Left kidney (tissue), 8 donors: ENCODE measurements at places on chromosomes 2 and 18. TPM values are rescaled to one million over a fixed set of nuclear protein-coding genes. Genes with fewer than 3 reads are reported as not detected.

The TMEM247 gene
- polyA plus RNA-seq: not detected

DNA sequence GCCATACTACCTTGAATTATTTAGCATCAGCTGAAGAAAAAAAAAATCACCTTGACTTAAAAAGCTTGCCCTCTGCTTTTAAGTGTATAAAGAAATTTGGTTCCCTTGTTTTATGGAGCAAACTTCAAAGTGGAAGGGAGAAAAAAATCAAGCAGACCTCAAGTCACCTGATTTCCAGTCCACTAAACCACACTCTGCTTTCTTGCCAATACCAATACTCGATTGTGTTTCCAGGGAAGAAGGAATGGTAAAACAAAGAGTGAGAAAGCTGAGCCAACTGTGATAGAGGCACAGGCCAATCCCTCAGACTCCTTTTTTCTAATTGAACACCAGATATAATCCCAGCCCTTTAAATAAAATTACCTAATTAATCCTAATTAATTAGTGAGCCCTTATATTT is 587.3 kb downstream of the ARHGAP15 start:
- DNase-seq: no peak

DNA sequence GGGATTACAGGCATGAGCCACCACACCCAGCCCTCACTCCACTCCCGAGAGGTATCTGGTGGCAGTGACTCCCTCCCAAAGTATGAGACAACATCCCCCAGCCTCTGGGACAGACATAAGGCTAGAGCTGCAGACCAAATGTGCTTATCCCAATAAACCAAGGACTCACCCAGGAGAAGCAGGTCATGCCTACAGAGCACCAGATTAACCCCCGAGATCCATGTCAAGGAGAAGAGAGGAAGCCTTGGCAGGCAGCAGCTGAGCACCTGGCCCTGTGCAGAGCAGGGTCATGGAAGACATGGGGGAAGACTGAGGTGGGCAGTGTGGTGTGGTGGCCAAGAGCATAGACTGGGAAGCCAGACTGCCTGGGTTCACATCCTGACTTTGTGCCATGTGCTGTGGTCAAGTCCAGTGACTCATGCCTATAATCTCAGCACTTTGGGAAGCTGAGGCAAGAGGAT is 7.2 kb downstream of the RAB11FIP5 start:
- no peak for DNase-seq

The GPAT2 gene
- polyA plus RNA-seq: 3.8 TPM

DNA sequence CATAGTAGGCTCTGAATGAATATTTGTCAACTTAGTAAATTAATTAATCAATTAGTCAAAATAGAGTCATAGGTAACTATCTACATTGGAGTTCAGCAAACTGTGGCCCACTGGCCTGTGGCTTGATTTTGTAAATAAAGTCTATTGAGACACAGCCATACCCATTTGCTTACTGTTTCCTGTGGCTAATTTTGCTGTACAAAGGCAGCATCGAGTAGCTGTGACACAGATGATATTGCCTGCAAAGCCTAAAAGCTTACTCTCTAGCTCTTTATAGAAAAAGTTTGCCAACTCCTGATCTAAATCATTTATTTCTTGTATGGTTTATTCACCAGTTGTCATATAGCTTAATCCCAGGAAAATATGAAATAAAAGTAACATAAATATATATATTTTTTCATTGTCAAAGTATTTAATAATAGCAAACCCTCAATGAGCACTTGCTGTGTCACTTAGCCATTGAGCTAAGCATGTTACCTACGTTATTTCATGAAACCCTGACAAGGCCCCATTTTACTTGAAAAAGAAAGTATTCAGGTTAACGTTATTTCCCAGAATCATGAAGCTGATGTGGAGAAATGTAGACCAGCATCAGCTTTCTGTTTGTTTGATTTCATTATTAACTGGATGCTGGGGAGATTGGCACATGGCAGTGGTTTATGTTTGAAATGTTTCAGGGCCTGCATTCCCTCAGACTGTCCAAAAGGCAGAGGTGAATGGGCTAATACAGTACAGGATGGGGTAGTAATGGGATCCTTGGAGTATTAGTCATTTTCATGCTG is 69.6 kb downstream of the ICOS start:
- DNase-seq: no peak

- DNase-seq: no peak
Observed at GRCh38 chr2:8856176-8856575, 18.8 kb upstream of the KIDINS220 start.

DNA sequence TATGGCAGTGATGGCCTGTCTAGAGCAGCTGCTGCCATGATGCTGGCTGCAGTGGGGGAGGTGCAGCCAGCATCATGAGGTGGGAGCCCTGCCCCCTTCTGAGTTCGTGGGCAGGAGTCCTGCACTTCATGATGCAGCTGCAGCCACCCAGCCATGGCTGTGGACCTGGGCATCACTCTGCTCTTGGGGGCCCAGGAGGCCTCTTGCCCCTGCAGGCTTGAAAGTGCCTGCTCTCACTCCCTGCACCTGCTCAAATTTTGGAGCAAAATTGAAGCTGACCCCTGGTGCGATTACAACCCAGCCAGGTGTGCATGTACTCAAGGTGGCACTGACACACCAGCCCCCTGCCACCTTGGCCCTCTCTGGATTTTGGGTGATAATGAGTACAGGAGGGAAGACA is 712.9 kb downstream of the NUP35 start:
- no peak for DNase-seq

DNA sequence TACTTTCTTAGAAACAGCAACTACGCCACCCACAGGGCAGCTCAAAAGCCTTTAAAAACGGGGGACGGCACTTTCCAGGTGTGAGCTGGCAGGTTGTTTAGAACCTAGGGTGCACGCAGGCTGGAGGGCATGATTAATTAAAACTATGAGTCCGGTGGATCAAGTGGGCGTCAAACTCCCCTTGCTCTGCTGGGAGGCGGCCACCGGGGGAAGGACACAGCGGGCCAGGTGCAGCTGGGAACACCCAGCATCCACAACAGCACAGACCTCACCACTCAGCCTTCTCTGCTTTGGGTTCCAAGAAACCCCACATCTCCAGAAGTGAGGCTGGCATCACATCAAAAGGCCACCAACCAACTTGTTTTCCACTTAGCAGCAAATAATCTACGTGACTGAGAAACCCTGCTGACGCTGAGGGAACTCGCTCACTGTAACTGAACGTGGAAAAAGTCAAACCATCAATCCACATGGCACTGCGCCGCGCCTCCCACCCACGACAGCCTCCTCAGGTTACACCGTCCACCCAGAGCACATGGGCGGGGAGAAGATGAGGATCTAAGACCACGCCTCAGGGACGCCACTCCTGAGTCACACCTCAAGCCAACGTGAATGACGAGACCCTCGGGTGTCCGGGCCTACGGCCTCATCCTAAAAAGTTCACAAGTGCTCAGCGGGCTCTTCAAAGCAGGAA is 118.2 kb downstream of the ZNF516 start:
- DNase-seq: no peak

- no peak for DNase-seq
Observed at GRCh38 chr2:12813166-12813565, 96.4 kb downstream of the TRIB2 start.

DNA sequence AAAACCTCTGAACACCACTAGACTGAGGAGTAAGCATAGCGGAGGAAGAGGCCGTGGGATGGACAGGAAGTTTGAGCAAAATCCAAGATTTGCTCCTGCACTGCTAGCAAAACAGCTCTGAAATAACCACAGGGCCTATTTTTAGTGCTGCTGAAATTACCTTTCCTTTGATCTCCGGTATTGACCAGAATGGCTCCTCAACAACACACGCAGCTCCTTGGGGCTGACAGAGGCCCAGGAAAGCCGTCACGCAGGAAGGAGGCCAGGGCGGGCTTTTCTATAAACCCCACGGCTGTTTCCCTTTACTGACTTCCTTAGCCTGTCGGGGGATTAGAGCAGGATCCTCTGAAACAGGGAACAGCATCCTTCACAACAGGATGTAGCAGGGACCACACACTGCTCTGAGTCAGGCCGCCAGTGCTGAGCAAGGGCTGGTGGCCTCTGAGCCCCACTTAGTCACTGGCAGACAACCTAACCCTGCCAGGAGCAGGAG is 80.8 kb upstream of the LCLAT1 start:
- DNase-seq: no peak

GRCh38 chr2:16069663-16069932 is 129.2 kb downstream of the MYCN start:
- no peak for DNase-seq

The SLC35G4 gene
- not detected for polyA plus RNA-seq

The PJVK gene
- 19.3 TPM for polyA plus RNA-seq

The COQ10B gene
- polyA plus RNA-seq: 17.8 TPM

- no peak for DNase-seq
Observed at GRCh38 chr2:95032341-95032740, 6.8 kb downstream of the MAL start.

GRCh38 chr2:157692768-157693167 is 64.1 kb upstream of the ACVR1C start:
- no peak for DNase-seq
